ENCODE measurements at places on chromosomes 1 and 21. TPM values are rescaled to one million over a fixed set of nuclear protein-coding genes. Genes with fewer than 3 reads are reported as not detected.

CDC14A gene
- 3.0 TPM for polyA plus RNA-seq

ZNF687 gene
- 5.9 TPM for polyA plus RNA-seq

TMEM240 gene
- polyA plus RNA-seq: 12.1 TPM

OR2W3 gene
- not detected for polyA plus RNA-seq

GPR3 gene
- polyA plus RNA-seq: 3.4 TPM

LRRN2 gene
- 0.73 TPM for polyA plus RNA-seq

RAB25 gene
- polyA plus RNA-seq: not detected

GSTM1 gene
- polyA plus RNA-seq: 0.19 TPM

TNFRSF25 gene
- polyA plus RNA-seq: 43.1 TPM

OLIG2 gene
- polyA plus RNA-seq: not detected

TPTE gene
- not detected for polyA plus RNA-seq

AMY1A gene
- not detected for polyA plus RNA-seq

- peak; percentile 89 for DNase-seq
These were observed 11.7 kb upstream of the ENO1 start for GRCh38 chr1:8889925-8890785.

GRCh38 chr1:38858833-38859560 lies 575 bp downstream of the RRAGC start:
- DNase-seq: peak; percentile 46

GRCh38 chr21:40208206-40208947 lies 341.1 kb downstream of the PCP4 start:
- no peak for DNase-seq

GRCh38 chr1:101259744-101260148 lies 22.9 kb downstream of the S1PR1 start:
- DNase-seq: no peak

GRCh38 chr1:59391212-59392179 lies 94.6 kb downstream of the FGGY start:
- DNase-seq: no peak

DNA sequence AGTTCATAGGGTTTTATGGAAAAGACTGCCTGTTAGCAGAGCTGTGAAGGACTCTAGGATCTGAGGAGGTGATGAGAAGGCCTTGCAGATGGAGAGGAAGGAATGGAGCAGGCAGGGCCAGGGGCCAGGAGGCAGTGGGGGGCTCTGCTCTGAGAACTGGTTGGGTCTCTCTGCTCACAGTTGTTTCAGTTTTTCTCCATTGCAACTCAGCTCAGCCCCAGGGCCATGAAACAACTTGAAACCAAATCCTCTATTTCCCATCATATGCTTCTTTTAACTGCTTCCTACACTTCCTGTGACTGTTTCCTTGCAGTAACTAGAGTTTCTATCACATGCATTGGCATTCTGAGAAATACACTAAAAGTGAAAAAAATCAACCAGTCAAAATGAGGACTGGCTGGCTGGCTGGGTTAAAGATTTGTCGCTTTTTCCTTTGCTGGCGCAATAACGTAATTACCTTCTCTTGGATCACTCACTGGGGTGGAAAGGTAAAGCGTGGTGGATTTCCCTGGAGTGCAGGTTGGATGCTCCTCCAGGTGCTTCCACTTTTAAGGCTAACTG lies 172.0 kb downstream of the CDC7 start:
- DNase-seq: no peak

GRCh38 chr21:37647781-37648180 lies 268.5 kb downstream of the KCNJ6 start:
- no peak for DNase-seq

GRCh38 chr1:183365093-183365492 lies 53.1 kb downstream of the NMNAT2 start:
- no peak for DNase-seq

- no peak for DNase-seq
These were observed 48.3 kb upstream of the LAMC2 start for GRCh38 chr1:183137782-183138181.

DNA sequence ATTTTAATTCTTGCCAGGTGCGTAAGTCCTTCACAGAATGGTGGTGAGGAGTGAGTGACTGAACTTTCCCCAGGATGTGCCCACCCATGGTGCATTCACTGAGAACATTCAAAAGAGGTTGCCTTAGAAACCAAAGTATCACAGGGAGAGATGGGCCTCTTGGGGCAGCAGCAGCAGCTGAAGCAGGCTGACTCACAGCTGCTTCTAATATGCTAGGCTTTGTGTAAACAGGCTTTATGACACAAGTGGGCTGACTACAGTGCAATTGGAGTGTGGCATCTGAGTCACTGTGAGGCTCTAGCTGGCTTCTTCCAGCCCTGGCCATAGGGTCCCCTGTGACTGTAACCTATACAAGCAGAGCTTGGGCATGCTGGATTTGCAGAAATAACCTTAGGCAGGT lies 12.6 kb downstream of the PIGP start:
- peak; percentile 27 for DNase-seq

GRCh38 chr1:43286115-43286514 lies 734 bp upstream of the C1orf210 start:
- DNase-seq: no peak

DNA sequence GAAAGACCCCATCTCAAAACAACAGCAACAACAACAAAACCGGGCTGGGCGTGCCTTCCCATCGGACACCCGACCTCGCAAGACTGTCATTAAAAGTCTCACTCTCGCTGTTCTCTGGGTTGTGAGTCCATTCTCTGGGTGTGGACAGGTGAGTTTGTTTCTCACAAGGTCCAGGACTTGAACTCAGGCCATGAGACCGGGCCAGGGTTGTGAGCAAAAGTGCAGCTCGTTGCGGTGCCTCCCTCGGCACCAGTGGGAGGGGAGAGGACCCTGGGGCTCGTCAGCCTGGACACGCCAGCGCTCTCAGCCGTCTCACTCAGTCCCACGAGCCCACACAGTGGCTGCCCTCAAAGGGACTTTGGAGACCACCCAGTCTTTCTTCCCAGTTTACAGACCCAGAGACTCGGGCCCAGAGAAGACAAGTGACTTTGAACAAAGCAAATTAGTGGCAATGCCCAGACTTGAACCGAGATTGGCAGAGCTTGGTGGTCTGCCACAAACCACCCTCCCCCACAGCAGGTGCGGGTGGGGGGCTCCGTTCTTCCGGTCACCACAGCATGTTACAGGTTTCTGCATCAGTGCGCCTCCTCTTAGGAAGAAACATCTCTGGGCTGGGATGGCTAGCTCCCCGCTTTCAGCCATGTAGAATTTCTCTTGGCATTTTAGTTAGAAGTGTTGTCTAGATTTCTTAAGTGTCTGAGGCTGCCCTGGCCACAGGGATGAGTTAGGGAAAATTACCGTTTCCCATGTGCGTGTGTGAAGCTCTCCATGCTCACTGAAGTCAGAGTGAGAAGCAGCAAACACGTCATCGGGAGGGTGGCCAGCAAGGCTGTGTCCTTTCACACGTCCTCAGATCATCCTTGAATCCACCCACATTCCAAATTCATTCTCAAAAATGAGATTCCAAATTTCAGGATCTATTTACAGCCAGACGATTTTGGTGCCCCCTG lies 28.3 kb downstream of the LRRC3 start:
- DNase-seq: no peak

- no peak for DNase-seq
These were observed 62.1 kb downstream of the BRWD1 start for GRCh38 chr21:39251326-39251725.

- DNase-seq: no peak
These were observed 67.8 kb upstream of the IPO9 start for GRCh38 chr1:201761178-201761577.

GRCh38 chr1:190949939-190950338 lies 472.3 kb upstream of the BRINP3 start:
- DNase-seq: no peak

- no peak for DNase-seq
These were observed 26.2 kb downstream of the RHBDL2 start for GRCh38 chr1:38915352-38915948.

- DNase-seq: no peak
These were observed 46.9 kb upstream of the GOLT1A start for GRCh38 chr1:204260601-204261197.

- DNase-seq: no peak
These were observed 8.7 kb upstream of the SFPQ start for GRCh38 chr1:35201631-35202030.

Data from heart right ventricle (tissue), 16 donors.